ENCODE measurements at places on chromosomes 3 and 15.

DNA sequence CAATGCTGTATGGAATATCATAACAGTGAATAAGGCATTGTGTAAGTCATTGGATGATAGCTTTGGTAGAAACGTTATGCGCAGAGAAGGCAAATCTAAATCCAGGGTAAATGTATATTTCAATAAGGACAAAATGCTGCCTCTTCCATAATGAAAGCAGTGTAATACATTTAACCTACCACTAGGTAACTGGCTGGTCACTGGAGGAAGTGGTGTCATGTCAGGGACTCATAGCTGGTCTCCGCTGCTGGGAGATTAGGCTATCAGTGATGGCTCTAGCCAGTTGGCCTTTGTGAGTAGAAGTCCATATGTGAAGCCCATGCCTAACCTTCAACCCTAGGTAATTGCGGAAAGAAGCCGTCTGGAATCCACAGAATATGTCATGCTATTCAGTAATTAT lies 140.9 kb downstream of the NLGN1 start:
- DNase-seq, result no peak

- no peak for DNase-seq
Measured at GRCh38 chr15:64923546-64923945, 11.8 kb downstream of the ANKDD1A start.

DNA sequence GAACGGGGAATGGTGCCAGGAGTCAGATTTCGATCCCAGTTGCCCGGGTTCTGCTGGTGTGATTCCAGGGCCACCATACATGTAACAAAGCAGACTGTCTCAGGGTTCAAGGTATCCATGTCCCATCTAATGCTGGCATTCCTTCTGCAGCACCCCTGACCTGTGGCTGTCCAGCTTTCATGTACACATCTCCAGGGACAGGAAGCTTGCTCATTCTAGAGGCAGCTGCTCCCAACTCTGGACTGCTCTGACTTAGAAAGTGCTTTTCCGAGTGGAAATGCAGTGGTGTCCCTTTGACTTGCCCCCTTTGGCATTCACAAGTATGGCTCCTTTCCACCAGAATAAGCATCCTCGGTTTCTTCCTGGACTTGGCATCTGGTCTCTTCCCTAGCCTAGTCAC lies 30.9 kb downstream of the PML start:
- no peak for DNase-seq

- DNase-seq, result no peak
Measured at GRCh38 chr15:89652666-89653065, 2.6 kb downstream of the KIF7 start.

- no peak for DNase-seq
Measured at GRCh38 chr3:29456901-29457300, 176.0 kb downstream of the RBMS3 start.

DNA sequence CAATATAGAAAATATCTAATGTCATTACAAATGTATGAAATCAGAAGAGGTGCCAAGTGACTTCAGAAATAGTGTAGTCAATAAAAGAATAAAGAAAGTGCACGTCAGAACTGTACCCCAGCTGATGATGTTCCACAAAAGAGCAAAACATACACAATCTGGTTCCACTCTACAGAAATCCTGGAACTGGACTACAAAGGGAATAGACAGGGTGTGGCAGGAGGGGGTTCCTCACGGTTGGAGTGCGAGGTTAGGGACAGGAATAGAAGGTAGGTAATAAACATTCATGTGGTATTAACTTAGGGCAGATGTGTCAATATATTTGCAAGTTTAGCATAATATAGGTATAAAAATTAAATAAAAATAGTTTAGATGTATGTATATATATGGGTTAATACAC lies 103.3 kb upstream of the GOLGA6L6 start:
- DNase-seq, result no peak

DNA sequence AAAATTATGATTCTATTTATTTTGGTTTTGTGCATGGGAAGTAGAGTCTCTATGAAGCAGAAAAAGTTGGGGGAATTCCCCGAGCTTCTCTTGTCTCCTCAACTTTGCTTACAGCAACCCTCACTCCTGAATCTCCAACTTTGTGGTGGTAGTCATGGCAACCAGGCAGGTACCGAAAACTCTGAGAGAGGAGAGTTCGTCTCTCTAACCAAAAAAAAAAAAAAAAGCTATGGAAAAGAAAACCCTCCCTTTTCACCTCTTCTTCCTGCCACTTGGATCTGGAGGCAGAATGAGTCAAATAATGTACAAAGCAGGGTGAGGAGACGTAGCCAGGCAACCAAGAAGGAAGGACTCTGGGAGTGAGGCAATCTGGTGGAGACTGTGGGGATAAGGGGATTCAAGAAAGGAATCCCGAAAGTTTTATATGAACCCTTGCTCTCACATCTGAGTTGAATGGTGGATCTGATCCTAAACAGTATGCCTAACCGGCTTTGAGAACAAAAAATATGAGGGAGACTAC lies 108.1 kb downstream of the PLOD2 start:
- DNase-seq, result no peak

DNA sequence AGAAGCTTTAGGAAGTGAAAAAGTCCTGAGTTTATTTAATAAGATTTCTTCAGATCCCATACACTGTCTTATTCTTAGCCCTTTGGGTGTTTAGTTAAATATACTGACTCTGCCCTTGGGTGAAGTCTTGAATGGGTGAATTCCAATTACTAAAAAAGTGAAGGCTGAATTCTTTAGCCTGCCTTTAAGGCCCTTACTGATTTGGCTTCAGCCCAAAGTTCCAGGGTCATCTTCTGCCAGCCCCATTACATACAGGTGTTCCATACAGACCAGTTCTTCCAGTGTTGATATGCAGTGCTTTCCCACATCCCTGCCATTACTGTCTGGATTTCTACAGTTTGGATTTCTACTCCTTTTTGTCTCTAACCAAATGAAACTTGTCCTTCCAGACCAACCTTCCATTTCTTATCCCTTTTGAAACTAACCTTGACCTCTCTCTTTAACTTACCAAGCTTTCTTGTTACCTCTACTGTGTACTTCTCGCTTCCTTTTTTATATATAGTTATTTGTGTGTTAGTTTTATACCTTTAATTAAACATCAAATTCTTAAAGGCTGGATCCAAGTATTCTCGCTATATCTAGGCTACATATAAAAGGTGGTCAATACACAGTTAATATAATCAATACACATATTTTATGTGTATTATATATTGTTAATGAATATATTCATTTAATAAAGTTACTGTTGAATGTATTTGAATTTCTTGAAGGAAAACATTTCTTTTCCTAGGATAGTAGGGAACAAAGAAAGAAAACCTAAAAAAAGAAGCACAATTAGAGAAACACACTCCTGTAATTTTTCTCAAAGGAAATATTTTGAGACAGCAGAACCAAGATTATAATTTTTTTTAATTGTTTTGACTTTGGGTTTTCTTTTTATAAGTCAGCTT lies 15.0 kb downstream of the MBNL1 start:
- DNase-seq, result no peak

DNA sequence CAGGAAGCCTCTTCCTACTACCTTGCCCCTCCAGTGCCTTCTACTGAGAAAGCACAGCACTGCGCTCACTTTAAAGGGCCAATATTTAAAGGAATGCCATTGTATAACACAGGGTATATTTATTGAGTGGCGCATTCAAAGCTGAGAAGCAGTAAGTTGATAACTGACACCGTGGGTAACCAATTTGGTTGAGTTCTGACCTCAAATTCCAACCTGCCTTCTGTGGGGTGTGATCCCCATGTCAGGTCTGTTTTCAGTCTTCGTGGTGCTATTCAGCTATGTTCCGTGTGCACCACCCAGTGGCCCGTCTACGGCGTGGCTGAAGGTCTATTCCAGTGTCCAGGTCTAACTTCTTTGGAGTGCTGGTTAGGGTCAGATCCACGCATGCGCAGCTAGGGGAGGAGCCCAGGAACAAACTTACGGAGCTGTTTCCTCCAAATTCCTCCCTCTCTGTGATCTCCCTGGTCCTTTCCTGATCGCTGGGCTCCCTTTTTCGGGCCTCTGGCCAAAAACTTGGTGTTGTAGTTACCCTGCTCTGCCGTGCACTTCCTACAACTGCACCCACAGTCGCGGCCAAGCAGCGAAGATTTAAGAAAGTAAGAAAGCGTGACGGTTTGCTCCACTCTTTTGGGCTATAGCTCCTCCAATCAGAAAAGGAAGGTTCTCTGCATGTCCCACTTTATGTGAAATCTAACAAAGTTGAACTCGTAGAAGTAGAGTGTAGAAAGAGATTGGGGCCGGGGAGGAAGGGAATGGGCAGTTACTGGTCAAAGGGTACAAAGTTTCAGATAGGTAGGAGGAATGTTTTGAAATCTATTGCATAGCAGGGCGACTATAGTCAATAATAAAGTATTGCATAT lies 7.7 kb downstream of the LRRC2 start:
- DNase-seq, result peak; percentile 51
